ENCODE measurements at places on chromosomes 5 and 9.

DNA sequence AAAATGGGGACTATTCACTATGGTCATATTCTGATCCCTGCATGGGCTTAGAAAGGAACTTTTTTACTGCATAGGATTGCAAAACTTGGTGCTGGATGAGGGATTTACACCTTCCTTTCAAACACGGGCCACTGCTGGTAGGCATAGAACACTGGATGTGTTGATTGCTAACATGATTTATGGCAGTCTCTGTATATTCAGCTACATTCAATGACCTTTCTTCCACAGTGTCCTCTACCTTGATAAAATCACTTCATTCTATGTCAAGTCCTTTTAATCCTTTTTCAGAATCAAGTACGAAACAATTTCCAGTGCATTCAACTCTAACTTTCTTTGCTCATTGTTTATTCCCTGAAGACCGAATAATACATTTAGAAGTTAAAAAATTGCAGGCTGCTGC, 91.9 kb upstream of the ATG10 start:
- no peak for DNase-seq

DNA sequence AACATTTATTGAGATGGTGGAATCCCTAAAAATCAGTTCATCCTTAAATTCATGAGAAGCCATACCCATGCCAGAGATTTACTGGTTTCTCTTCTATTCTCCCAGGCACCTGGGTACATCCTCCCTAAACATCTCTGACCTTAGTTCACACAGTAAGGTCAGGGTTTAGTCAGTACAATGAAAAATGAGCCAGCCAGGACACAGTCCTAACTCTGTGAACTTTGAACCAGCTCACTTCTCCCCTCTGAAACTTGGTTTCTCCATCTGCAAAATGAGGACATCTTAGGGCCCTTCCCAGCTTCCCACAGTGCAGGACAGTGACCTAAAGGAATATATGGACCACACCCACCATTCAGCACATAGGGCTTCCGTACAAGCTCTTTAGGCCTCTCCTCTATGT, 1.9 kb downstream of the NOP16 start:
- DNase-seq, result no peak

DNA sequence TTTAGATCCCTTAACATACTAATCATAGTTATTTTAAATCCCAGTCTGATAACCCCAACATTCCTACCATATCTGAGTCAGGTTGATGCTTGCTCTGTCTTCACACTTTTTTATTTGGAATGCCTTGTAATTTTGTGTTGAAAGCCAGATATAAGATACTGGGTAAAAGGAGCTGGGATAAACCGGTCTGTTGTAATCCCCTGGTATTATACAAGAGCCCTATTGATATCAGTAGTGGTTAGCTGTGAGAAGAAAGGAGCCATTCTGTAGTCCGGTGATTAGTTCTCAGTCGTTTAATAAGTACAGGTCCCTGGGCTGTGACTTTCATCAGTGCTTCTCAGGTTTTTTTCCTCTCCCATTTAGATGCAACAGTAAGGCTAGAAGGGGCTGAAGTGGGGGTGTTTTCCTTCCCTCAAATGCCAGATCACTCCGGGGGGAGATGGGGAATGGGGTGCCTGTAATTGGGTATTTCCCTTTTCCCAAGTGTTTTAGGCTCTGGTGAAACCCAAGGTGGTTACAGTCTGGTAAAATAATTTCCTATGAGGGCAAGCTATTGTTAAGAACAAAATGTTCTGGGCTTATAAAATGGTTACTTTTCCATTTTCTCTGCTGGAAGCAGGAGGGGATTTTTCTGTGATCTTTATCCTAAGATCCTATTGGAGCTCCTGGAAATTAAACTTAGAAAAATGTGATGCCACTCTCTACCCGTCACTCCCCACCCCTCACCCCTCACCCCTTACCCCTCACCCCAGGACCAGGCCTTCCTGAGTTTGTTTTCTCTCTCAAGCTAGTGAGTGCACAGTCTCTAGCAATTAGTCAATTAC, 72.7 kb downstream of the KCNN2 start:
- no peak for DNase-seq

GRCh38 chr5:16791904-16792597, 144.0 kb downstream of the MYO10 start:
- no peak for DNase-seq

- DNase-seq, result no peak
Observed at GRCh38 chr9:133492061-133493021, 13.4 kb upstream of the SLC2A6 start.

DNA sequence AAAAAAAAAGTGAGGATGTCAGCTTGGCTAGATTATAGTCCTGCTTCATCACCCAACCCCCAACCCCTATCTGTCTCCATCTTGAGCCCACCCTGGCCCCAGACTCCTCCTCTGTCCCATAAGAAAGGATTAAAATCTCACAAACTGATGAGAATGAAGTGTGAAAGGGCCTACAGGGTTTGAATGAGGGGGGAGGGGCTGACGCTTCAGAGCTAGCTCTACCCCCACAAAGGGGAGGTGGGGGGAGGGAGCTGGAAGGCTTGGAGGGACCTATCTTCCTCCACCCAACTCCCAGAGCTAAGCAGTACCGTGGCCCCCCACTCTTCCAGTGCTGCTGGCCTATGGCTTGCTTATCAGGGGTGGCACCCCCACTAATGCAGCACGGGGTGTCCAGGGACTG, 43.7 kb upstream of the HAND1 start:
- DNase-seq, result no peak

GRCh38 chr5:83714810-83715209, 5.8 kb downstream of the HAPLN1 start:
- DNase-seq, result no peak

- DNase-seq, result peak; percentile 97
Observed at GRCh38 chr5:140564196-140565023, at the start of the genes APBB3 and SLC35A4. Gene APBB3 (minus strand): TSS chr5:140564598. CDS start chr5:140564245, 353 bp downstream. Gene SLC35A4 (plus strand): TSS chr5:140564828. CDS start chr5:140567170, 2,342 bp downstream.

DNA sequence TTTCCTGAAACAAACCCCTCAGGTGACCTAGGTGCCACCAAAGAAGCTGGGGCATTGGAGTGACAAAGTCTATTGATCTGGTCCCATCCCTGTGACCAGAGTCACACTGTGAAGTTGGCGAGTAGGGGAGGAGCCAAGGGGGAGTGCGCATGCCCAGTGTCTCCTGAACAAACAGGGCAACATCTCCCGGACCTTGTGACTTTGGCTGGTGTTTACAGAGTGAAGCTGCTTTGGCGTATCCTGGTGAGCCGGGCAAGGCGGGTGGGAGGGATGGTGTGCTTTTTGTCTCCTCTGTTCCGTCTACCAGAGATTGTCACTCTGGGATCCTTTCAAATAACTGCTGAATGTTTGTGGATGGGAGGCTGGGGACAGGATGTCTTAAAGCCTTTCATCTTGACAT, 204.5 kb downstream of the HSPA4 start:
- no peak for DNase-seq

DNA sequence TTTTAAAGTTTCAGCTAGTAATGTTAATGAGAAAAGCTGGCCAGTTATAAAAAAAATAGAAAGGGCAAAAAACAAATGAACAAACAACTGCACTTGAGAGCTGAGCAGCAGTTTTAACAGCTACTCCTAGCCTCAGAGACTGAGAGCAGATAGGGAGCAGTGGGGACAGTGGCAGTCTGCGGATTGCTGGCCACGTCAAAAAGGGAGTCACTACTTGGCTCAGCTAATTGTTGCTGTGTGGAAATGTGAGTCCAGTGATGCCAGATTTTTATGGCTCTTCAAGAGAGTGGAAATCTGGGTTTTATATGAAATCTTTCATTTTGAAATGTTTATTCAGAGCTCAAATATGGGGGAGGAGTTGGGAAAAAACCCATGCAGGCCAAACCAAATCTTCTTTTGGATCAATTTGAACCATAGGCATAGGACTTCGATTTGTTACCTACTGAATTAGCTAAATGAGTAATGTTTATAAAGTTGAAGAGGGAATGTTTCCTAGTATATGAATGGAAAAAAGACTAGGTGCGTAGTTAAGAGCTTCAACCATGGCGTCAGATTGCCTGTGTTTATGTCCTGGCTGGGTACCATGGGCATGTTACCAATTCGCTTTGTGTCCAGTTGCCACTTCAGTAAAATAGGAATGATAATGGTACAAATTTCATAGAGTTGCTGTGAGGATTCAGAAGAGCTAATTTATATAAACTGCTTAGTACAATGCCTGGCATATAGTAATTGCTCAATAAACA, 102.1 kb downstream of the PAM start:
- DNase-seq, result peak; percentile 89

- no peak for DNase-seq
Observed at GRCh38 chr9:132193227-132194124, 31.6 kb downstream of the NTNG2 start.

- DNase-seq, result no peak
Observed at GRCh38 chr5:31733371-31733770, 94.4 kb downstream of the PDZD2 start.

- DNase-seq, result no peak
Observed at GRCh38 chr9:92740969-92741368, 23.7 kb downstream of the BICD2 start.

- no peak for DNase-seq
Observed at GRCh38 chr5:17213938-17214337, 3.5 kb upstream of the BASP1 start.

GRCh38 chr5:63408984-63409383, 553.3 kb downstream of the HTR1A start:
- DNase-seq, result no peak

DNA sequence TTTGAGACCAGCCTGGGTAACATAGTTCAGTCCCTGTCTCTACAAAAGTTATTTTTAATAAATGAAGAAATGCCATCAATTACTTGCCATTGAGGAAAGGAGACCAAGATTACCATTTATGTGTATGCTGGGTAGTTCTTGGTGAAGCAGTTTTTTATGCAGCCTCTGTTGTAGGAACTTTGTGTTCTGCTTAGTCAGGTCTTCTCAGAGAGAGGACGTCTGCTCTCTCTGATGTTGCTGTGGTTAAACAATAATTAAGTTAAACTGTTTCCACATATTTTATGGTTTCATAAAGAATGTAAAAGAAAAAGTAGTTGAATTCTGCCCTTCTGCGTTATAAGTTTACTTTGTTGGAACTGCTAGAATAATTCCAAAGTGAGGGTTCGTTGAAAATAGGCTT, 210.5 kb downstream of the KDM4C start:
- peak; percentile 25 for DNase-seq

GRCh38 chr9:93895535-93895934, 59.6 kb downstream of the BARX1 start:
- no peak for DNase-seq

- no peak for DNase-seq
Observed at GRCh38 chr5:157976429-157976828, 117.5 kb upstream of the CLINT1 start.

GRCh38 chr9:114178756-114179450, 23.6 kb downstream of the COL27A1 start:
- DNase-seq, result no peak

DNA sequence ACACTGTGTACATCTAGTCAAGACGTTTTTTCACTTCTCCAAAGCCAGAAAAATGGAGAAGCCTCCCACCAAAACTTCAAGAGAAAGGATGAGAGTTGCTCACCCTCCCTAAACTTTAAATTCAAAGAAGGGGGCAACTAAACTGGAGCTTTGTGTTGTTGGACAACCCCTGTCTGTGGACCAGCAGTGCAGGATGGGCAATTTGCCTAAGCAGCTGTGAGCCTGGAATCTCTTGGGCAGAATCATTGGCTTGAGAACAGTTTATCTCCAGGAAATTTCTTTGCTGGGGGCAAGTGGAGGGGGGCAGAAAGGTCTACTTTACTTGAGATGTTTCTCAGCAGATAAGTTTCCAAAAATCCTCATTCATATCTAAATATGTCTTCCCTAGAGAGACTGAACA, 151.8 kb downstream of the MUSK start:
- no peak for DNase-seq

DNA sequence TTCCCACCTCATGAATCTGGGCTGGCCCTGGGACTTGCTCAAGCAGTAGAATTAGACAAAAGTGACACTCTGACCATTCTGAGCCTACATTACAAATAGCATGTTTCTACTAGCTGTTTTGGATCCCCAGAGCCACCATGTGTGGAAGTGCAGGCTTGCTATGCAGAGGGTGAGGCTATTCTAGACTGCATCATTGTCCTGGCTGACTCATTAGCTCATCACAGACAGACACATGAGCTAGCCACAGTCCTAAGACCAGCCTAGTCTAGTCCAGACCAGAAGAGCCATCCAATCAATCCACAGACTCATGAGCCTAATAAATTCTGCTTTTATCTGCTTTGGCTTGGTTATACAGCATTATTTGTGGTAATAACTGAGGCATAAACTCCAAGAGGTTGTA, 351.9 kb downstream of the PRELID2 start:
- no peak for DNase-seq

- DNase-seq, result peak; percentile 78
Observed at GRCh38 chr9:14320271-14321181, 6.6 kb upstream of the NFIB start.
